HFFc6 (cell line): ENCODE measurements at places on chromosomes 11 and 22.
A peak's percentile ranks its signal among the peaks of the same experiment; 100 is the strongest.

- DNase-seq = peak; percentile 40
- peak overlapping the region; percentile 27; the same call in 1 of the 2 replicates for H3K27ac ChIP-seq
- no peaks in the 10 kb centered on the region for H3K36me3 ChIP-seq
Observed at GRCh38 chr22:36415415-36416168, 27.8 kb upstream of the MYH9 start.

GRCh38 chr11:58506935-58507334 is 970 bp downstream of the OR5B21 start:
- peaks cover 2% of the 10 kb centered on the region; the same call in 1 of the 2 replicates for H3K27me3 ChIP-seq
- H3K36me3 ChIP-seq = peaks cover 10% of the 10 kb centered on the region; the same call in 1 of the 2 replicates
- DNase-seq = no peak
- no peak overlapping the region for H3K4me3 ChIP-seq
- H3K27ac ChIP-seq = no peak overlapping the region
- peaks cover 23% of the 10 kb centered on the region for H3K4me1 ChIP-seq

DNA sequence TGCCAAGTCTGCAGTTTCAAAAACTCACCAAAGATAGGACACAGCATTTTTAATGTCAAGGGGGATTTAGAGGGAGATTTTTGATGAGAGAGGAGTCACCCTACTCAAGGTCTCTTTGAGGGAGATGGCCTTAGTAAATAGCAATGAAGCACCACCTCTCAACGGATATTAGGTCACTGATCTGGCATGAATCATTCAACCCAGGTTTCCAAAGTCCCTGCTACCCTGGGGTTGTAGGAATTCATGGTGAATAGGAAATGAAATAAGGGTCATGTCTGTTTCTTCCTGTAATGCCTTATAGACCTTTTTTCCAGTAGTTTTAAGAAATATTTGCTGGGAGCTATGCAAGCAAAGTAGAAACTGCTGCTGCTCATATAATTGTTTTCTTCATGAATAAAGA is 2154.9 kb downstream of the LRRC4C start:
- no peak overlapping the region for H3K4me3 ChIP-seq
- no peaks in the 10 kb centered on the region for H3K4me1 ChIP-seq
- H3K36me3 ChIP-seq = no peaks in the 10 kb centered on the region
- no peak for DNase-seq
- no peaks in the 10 kb centered on the region for H3K27me3 ChIP-seq
- H3K27ac ChIP-seq = no peak overlapping the region

DNA sequence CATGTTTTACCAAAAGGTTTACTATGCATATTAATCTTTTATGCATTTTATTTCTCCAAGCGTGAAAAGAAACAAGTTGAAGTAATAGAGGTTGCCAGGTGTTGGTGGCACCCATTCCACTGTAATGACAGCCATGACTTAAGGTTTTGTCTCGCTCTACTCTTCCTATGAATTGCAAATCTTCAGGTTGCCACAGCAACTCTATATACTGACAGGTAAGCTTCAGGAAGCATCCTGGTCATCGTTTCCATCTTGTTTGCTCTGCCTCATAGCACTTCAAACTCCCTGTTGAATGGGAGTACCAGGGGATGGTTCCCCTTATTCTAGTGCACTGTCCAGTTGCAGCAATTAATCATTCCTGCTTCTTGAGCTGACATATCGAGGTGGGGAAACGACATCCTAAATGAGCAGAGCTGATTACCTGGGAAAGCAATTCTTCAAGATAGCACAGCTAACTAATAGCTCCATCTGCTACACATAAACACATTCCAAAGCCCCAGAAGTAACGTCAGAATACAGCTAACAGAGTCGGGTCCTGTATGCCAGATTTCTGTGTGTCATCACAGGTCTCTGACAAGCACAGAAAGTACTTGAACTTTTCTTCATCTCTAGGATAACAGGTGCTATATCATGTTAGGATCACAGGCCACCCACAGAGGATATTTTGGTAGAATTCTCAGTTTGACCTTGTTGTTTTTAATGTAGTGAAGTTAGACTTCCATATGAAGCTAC is 80.3 kb downstream of the CADM1 start:
- no peaks in the 10 kb centered on the region for H3K27me3 ChIP-seq
- no peak overlapping the region for H3K27ac ChIP-seq
- H3K4me1 ChIP-seq = no peaks in the 10 kb centered on the region

- peaks cover 9% of the 10 kb centered on the region for H3K27me3 ChIP-seq
- peaks cover 19% of the 10 kb centered on the region for H3K4me1 ChIP-seq
- peak overlapping the region; percentile 91 for H3K27ac ChIP-seq
- DNase-seq = peak; percentile 85
Observed at GRCh38 chr22:44550711-44551491, 52.9 kb upstream of the RTL6 start.

DNA sequence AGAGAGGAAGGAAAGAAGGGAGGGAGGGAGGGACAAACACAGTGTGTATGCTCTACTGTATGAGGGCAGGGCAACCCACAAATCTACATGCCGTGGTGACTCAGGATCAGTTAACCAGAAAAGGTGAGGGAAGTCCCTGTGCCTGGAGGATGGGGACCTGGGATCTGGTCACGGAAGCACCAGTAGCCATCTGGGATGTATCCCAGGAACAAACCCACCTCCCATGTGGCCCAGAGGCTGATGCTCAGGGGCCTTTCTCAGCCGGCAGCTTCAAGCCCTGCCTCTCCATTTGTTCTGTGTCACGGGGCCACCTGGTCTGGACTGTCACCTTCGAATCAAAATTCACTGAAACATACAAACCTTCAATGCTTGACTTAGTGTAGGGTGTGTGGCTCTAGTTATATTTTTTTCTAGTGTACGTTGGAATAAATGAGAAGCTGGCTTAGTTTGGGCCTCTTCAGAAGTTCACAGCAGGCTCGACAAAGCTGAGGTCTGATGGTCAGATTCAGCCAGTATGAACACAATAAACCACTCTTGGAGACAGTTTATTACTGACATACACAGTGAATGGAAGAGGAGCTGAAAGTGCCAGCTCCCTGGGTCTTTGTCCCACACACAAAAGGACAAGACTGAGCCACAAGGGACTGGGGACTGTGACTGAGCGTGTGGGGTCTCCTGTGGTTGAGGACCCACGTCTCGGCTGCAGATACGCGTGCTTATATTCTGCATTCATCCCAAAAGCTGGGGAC is 23.5 kb upstream of the RTL6 start:
- no peak overlapping the region for H3K4me3 ChIP-seq
- H3K27me3 ChIP-seq = peaks cover 19% of the 10 kb centered on the region
- peaks cover 3% of the 10 kb centered on the region for H3K36me3 ChIP-seq
- H3K27ac ChIP-seq = no peak overlapping the region

GRCh38 chr11:79304599-79305212 is 136.1 kb downstream of the TENM4 start:
- no peaks in the 10 kb centered on the region for H3K27me3 ChIP-seq
- H3K4me3 ChIP-seq = no peak overlapping the region; the same call in 1 of the 2 replicates
- no peak for DNase-seq
- peaks cover 8% of the 10 kb centered on the region; the same call in 1 of the 2 replicates for H3K4me1 ChIP-seq
- peaks cover 7% of the 10 kb centered on the region; the same call in 1 of the 2 replicates for H3K36me3 ChIP-seq

DNA sequence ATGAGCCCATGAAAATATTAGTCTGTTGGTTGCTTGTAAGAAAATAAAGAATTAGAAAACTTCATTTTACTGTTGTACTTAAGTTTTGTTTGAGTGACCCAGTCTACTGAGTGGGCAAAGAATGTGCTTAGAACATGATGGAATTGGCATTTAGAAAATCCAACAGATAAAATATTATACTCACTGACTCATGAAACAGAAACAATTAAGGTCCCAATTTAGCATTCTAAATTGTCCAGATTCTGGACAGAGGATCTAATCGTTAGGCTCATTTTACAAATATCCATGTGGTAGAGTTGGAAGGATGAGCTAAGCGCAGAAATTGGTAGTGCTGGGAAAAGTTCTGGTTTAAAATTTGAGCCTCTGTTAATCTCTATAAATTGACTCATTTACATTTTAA is 45.4 kb downstream of the METTL15 start:
- peaks cover 30% of the 10 kb centered on the region for H3K4me1 ChIP-seq
- no peaks in the 10 kb centered on the region for H3K27me3 ChIP-seq
- peak overlapping the region; percentile 54 for H3K27ac ChIP-seq
- 0 out of 2 replicates have a peak overlapping the region, but pooled peaks have one; percentile 17 for H3K4me3 ChIP-seq
